Fibroblast of skin of scalp (primary cell): ENCODE measurements at places on chromosomes 12 and 14.

DNA sequence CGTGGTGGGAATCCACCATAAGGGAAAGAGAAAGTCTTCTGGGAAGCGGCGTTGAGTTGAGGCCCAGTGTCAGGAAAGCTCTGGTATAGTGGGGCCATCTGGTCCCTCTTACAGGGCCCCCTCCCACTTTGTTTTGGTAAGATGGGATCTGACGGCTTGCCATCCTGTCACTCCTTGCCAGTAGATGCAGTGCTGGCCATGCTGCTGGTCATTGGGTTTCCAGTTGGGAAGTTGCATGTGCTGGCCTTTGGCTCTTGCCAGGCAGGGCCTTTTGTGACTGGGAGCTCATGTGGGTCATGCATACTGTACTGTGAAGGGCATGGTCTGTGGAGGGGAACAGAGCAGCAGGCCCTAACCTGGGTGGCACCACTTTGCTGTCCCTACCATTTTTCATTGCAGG lies 3.8 kb downstream of the TRAF3 start:
- DNase-seq: no peak

DNA sequence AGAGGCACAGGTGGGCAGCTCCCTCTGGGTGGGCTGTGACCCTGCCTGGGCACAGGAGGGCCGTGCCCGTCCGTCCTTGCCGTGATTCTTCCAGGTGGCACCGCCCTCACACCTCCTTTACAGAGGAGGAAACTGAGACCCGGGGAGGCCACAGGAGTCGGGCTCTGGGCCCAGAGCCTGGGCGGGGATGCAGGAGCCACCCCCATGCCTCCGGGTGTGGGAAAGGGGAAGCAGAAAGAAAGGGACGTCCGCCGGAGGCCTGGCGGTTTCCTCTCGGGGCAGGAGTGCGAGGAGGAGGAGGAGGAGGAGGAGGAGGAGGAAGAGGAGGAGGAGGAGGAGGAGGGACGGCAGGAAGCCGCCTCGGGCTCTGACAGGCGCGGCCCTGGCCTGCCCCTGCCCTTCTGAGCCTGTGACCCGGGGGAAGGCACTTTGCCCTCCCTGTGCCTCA lies 23.0 kb downstream of the SH2B3 start:
- no peak for DNase-seq

GRCh38 chr12:75870878-75871277 lies 160.7 kb downstream of the PHLDA1 start:
- DNase-seq: peak; percentile 58

DNA sequence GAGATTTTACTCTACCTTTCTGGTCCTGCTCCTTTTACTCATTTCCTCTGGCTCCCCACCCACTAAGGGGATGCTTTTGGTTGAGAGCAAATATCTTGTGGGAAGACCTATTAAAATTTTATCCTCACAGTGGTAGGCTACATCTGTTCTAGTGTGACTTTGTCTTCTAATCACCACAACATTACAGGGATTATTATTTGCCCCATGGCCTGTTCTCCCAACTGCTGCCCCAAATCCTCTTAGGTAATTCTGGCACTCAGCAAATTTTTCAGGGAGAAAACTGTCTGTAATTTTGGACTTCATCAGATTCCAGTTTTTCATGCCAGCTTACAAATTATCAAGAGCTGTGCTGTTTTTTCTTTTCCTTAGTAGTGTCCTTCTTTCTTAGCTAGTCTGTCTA lies 172.3 kb downstream of the GPHN start:
- no peak for DNase-seq

- DNase-seq: no peak
Observed at GRCh38 chr12:125387206-125387605, 322.0 kb downstream of the AACS start.

DNA sequence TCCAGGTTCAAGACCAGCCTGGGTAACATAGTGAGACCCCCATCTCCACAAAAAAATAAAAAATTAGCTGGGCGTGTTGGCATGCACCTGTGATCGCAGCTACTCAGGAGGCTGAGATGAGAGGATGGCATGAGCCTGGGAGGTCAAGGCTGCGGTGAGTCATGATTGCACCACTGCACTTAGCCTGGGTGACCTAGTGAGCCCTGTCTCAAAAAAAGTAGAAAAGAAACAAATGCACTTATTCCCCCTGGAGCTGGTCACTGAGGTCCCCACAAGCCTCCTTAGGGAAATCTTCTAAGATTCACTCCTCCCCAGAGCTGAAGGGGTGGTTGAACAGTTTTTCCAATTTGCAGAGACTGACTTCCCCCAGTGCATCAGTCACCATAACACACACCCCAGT lies 1.6 kb downstream of the CD9 start:
- DNase-seq: no peak

- DNase-seq: no peak
Observed at GRCh38 chr14:81247271-81247766, 26.6 kb upstream of the GTF2A1 start.
